ENCODE measurements at places on chromosomes 13 and 19.
A peak's percentile ranks its signal among the peaks of the same experiment; 100 is the strongest.

DNA sequence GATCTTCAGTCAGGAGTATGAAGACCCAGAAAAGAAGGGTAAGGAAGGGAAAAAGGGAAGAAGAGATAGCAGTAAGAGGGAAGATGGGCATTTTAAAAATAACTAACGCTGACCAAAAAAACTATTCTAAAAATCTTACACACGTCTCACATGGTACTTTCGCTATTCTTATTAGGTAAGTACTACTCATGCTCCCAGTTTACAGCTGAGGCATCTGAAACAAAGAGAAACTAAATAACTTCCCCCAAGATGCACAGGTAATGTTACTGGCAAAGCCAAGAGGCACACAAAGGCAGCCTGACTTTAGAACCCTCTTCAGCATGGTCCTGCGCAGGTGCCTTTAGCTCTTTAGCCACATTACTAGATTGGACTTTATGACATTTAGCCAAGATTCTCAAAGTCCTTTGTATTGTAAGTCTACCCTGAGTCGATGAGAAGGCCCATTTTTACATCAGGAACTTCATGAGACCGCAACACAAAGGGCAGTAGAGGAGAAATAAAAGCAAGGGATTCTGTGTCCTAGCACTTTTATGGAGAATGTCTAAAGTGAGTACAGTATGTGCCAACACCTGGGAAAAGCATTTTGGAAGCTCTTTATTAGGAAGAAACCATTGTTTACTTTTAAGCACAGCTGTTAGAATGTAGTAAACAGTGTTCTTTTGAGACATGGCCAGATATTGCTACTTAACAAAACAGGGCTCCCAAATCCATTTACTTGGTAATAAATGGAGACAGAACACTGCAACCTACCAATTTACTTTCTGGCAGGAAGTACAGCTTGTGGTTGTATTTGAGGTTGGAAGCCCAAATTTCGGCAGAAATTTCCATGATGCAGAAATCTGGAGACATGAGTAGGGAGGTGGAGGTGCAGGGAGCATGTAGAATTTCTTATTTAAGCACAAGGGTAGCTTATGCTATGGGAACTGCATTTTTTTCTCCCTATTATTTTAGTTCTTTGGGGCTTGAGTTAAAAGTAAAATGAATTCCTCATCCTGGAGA is 250.7 kb downstream of the KCTD12 start:
- ATAC-seq = no peak

DNA sequence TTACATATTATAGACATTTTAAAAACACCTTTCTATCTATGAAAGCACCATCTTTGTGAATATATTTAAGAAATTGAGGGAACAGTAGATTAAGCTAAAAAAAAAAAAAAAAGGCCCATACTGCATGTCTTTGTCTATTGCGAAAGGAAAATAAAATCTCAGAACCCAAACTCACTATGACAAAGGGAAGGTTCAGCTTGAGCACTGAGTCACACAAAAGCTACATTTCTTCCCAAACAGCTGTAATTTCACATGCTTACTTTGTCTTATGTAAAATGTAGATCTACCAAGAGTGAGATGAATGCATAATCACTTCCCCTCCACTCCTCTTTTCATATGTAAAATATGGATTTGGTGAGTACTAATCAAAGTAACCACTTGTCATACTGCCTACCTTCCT is 640.1 kb upstream of the KLF12 start:
- ATAC-seq = no peak

GRCh38 chr13:20873348-20873747 is 29.2 kb downstream of the XPO4 start:
- ATAC-seq = peak; percentile 64

DNA sequence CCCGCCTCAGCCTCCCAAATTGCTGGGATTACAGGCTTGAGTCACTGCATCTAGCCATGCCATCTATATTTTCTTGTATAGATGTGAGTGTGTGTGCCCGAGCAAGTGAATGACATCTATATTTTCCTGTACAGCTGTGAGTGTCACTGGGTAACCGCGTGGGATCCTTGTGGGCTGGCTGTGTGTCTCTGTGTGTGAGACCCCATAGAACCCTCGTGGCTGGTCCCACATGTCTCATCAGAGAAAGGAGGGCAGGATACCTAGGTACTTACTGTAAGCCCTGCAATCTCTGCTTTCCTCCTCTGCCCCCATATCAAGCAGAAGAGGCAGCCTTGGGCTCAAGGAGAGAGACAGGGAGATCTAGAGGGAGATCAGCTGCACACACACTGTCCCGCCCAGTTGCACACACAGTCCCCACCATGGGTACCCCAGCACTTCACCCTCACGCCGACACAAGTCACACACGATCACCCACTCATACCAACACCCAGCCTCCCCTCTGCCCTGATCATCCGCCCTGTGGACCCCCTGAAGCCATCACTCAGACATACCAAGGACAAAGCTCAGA is 655 bp downstream of the DENND1C start:
- ATAC-seq = no peak

GRCh38 chr19:12828494-12828893 is 5.9 kb downstream of the RTBDN start:
- ATAC-seq = peak; percentile 85
